ENCODE measurements at places on chromosomes 3 and 15.

DNA sequence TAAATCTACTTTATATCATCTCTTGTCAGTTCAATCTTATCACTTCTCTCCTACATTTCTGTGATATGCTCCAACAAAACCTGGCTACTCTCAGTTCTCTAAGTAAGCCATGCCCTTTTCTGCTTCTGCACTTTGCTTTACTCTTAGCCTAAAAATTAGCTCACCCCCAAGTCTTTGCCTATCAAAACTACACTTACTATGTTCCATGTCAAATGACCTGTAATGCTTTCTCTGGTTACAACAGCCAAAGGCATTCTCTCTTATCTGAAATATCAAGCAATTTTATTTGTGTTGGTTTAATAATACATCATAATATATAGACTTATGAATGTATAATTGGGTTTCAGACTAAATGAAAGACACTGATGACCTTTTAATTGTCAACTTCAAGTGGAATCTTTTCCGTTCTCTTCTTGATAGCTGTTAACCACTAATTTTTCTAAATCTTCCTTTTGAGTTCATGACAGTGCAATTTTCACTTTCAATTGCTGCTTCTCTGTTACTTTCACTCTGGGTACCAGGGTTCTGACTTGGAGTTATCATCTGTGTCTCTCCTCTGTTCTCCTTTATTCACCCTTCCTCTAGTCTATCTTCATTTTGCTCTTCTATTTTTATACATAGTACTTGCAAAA, 619.0 kb upstream of the GOLIM4 start:
- DNase-seq: no peak

DNA sequence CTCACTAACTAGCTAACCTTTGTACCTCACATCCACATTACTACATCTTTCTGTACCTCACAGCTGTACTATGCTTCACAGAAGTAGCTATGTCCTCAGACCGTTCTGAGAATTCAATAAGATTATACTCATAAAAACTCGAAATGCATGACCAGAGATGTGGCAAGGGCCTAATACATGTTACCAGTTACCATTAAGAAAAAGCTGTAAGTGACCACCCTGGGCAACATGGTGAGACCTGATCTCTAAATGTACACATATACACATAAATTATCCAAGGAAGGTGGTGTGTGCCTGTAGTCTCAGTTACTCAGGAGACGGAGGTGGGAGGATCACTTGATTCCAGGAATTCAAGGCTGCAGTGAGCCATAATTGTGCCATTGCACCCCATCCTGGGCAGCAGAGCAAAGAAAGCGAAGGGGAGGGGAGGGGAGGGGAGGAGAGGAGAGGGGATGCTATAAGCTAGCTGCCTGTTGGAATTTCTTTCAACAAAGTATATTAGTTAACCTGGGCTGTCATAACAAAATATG, 482.6 kb upstream of the ZNF717 start:
- no peak for DNase-seq

- DNase-seq: no peak
Observed at GRCh38 chr15:63605036-63605435, 7.8 kb downstream of the FBXL22 start.

GRCh38 chr3:133282236-133282635, 117.6 kb upstream of the BFSP2 start:
- no peak for DNase-seq

GRCh38 chr15:64386291-64386690, 1.3 kb upstream of the TRIP4 start:
- DNase-seq: no peak

GRCh38 chr15:40755812-40756208, 756 bp upstream of the RMDN3 start:
- no peak for DNase-seq

- DNase-seq: no peak
Observed at GRCh38 chr3:100521439-100521845, 29.0 kb downstream of the TMEM45A start.

DNA sequence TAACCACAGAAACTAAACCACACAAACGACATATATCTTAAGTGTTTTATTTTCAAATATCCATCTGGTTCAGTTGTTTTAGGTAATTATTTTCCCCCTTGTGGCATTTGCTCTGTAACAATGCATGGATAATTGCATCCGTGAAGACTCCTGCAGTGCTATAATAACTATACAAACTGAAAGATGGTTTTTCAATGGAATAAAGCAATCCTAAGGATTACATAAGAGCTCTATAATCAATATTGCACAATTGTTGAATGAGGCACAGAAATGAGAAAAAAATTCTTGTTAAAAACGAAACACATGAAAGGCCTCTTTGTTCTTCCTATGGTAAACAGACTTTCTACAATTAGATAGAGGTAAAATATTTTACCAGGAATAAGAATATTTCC, 446.0 kb upstream of the EPHA3 start:
- no peak for DNase-seq

GRCh38 chr3:60652829-60653228, 598.4 kb downstream of the FHIT start:
- no peak for DNase-seq

DNA sequence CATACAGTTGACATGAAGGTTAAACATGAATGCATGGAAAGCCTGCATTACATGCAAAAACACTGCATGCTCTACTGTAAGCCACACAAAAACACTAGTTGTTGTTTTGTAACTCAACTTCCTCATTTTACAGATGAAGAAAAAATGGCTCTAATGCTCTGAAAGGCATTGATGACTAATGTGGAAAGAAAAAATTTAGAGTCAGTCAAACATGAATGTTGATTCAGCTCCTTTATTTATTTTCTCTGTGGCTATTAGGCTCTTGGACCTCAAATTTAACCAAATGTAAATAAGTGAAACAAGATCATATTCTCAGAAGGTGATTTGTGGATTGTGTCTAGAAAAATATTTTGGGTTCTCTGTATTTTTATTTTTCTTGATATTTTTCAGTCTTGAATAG, 336.7 kb upstream of the ZNF717 start:
- no peak for DNase-seq

GRCh38 chr15:23561914-23562313, 3.6 kb upstream of the MKRN3 start:
- no peak for DNase-seq

GRCh38 chr15:58346361-58346760, 85.4 kb upstream of the LIPC start:
- DNase-seq: no peak

DNA sequence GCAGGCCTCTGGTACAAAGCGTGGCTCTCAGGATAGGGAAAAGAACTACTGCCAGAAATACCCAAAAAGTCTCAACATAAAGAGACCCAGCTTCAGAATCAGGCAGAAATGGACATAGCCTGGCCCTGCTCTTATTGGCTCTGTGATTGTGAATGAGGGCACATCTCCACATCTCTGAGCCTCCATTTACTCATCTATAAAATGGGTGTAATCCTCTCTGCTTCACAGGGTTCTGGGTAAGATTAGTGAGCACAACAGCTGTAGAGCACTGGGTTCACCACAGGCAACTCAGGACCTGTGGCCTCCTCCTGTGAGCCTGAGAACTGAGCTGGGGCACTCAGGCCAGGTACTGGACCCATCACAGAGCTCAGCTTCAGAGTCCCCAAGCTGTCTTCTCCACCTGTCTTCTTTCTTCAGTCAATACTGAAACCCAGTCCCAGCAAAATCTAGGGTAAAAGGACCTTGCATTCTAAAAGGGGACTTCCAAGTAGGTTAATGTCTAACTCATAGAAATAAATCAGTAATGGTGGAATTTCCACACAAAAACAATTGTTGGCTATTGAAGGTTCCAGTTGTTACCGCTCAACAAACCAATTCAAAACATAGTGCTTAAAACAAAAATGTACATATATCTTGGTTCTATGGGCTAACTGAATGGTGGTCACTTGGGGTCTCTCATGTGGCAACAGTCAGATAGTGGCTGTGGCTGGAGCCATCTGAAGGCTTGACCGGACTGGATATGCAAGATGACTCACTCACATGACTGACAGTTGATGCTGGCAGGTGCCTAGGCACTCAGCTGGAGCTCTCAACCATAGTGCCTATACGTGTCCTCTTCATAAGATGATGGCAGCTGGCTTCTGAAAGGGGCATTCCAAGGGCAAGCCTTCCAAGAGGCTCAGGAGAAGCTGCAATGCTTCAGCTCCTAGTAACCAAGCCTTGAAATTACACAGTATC, 47.3 kb downstream of the TRIM42 start:
- no peak for DNase-seq

DNA sequence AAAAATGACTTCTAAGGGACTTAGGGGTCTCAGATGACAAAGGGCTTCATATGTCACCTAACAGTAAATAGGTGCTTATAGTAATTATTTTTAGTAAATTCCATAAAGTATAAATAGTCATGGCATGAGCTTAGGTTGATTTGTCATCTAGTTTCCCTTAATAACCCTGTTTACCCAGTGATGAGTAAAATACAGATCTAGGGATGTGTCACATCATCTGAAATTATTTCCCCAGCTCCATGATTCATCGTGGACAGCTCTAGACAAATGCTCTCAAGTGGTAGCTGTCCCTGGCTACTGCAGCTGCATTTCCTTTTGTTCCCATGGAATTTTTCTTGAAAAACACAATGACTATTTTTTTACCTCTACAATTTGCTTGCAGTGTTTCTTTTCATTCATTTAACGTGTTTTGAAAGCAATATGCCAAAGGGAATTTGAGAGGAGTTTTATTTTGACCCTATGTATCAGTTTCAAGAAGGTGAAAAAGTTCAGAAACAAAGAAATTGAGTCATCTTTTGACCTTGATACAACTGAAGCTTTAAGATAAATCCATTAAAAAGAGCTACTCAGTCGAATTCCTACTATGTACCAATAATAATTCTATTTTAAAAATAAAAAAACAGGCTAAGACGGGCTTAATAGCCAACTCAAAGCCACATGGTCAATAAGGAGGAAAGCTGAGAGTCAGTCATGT, 241.6 kb downstream of the KCNMB2 start:
- DNase-seq: no peak

- DNase-seq: no peak
Observed at GRCh38 chr15:63586790-63587189, 10.4 kb upstream of the FBXL22 start.

- no peak for DNase-seq
Observed at GRCh38 chr3:171640520-171641412, 169.5 kb downstream of the PLD1 start.
